ENCODE measurements at places on chromosomes 3 and 15.
A peak's percentile ranks its signal among the peaks of the same experiment; 100 is the strongest.

DNA sequence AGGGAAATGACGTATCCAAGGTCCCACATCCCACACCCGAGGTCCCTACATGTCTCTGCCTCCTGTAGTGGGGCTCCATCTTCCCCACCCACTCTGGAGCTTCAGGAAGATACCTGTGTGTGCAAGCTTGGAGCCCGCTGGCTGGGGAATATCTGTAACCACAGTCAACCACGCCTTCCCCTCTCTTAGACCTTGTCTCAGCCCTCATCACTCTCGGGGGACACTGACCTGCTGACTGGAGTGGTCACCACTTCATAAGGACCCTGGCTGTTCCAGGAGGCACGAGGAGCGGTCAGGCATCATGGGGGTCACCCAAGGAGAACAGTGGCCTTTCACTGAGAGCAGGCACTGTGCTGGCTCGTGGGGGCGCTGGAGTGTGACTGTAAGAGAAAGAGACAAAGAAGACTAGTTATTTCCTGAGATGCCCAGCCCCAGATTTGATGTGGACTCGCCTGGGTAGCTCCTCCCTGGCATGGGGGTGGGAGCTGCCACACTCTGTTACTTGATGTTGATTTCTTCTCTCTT, 48.6 kb downstream of the CTXND1 start:
- no peak for DNase-seq

- peak; percentile 10 for DNase-seq
Observed at GRCh38 chr3:183254487-183255347, 1.7 kb downstream of the B3GNT5 start.

DNA sequence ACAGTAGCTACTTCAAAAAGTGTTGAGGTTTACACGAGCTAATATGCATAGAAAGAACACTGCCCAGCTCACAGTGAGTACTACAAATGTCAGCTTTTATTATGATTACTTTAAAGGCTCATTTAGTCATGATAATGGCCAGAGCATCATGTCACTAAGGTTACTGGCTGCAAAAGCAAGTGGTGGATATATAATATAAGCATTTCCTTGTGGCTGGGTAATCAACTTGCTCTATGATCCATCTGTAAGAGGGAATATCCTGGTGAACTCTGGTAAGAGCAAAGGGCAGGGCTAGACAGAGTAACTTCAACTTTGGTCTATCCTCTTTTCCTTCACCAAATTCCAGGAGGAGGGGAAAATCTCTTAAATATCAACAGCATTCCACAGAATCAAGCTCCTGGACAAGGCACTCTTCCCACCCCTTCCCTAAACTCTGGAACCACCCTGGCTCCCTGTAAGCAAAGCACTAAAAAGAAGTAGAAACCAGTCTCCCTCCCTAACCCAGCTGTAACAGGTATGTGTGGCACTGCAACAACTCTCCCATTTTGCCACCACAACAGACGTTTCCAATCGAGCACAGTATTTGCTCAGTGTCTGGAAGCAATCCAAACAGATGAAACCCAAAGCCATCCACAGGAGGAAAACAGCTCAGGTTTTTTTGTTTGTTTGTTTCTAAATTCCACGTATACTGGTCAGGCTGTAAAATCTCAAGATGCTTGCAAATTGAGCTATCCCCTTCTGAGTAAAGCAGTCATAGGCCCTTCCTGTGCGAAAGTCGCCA, 13.4 kb downstream of the B4GALT4 start:
- DNase-seq, result no peak

- no peak for DNase-seq
Observed at GRCh38 chr3:10280177-10280529, 12.6 kb downstream of the GHRL start.

DNA sequence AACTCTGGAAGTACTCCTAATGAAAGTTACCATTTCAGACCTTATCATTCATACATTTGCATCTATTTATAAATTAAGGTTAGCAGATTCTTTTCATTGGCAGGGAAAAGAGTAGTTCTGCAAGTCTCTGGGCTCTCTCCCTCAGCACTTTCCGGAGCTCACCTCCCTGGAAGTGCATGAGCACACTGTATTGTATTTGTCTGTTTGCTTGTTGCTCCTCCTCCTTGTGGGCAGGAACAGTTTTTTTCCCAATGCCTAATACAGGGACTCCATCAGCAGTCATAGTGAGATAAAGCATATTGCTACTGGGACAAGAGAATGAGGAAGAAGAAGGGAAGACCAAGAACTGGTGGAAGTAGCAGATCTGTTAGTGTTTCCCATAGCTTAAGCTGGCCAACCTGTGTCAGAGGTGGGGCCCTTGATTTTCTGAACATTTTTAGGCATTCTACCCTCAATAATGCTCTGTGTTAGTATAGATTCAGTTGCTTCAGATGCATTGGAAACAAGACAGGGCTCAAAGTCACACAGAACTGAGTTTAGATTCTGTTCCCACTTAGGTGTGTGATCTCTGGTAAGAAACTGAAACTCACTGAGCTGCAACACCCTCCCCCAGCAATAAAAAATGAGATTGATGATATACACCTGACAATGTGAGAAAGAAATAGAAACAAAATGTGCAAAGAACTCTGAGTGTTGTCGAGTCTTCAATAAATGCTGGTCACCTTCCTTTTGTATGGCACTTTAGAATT, 407.8 kb downstream of the TUSC7 start:
- no peak for DNase-seq

- no peak for DNase-seq
Observed at GRCh38 chr3:193305356-193305755, 64.3 kb downstream of the PLAAT1 start.

DNA sequence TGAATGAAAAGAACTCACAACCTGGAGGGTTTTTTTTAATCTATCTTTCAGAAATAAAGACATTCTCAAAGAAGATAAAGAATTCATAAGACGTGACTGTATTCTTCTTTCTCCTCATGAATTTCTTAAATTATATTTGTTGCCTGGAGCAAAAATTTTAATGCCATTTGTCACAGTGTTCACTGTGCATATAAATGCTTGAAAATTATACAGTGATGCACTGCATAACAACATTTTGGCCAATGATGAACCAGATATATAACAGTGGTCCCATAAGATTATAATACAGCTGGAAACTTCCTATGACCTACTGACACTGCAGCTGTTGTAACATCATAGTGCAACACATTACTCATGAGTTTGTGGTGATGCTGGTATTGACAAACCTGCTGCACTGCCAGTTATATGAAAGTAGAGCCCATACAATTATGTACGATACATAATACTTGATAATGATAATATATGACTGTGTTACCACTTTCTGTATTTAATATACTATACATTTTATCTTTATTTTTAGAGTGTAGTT, 67.3 kb downstream of the P2RY1 start:
- DNase-seq, result no peak

DNA sequence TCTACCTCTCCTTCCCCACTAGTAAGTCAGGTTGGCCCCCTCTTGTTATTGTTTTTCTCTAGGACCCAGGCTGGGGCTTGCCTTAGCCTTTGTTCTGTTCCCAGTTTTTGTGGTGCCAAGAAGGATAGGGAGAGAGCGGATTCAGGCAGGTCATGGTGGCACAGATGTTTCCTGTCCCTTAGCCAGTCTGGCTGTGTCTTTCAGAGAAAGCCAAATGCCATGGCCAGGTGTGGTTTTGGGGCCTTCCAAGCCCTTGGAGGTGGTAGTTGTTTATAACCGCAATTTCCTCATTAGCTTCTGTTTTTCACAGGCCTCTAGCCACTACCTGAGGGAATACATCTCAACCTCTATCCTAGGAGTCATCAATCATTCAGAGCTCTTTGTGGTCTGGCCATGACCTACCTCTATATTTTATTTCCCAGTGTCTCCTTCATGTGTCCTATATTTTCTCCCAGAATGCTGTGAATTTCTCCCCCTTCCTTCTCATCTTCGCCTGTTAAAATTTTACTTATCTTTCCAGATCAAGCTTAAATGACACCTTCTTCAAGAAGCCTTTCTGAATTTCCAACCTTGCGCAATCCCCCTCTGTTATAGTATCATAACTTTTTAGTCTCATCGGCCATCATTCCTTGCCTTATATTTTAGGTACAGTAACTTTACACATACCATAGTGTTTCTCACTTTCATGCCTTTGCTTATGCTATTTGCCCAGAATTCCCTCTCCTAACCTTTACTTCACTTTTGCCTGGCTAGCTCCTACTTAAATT, 38.2 kb downstream of the TIMP4 start:
- no peak for DNase-seq

GRCh38 chr3:105836533-105836932, 32.3 kb downstream of the CBLB start:
- peak; percentile 73 for DNase-seq

DNA sequence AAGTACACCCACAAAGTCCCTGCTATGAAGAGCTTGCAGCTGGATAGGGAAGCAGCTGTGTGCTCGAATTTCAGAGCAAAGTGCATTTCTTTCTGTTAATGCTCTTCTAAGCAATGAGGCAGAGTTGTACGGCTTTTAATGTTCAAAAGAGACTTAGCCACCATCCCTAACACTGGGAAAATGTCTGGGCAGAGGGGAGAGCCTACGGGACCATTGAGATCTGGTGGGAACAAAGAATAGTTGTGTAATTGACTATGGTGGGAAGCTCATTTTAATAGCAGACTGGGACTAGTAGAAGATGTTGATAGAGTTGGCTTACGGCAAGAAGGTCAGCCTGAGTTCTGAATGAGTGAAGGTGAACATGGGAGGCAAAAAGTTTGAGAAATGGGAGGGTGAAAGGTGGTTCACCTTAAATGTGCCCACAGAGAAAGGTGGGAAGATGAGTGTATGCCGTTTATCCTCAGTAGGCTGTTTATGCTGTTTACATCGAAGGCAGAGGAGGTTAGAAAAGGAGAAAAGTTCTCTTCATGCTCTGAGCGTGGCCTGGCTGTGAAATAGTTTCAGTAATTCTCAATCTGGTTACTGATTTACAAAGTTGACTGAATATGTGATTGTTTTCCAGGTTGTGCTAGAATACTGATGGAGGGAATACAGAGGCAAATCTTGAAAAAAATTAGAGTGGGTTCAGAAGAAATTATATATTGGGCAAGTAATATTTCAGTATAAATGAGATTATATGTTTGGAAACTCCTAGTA, 22.9 kb upstream of the UTS2B start:
- no peak for DNase-seq

GRCh38 chr3:185646382-185647133, 60.5 kb downstream of the SENP2 start:
- DNase-seq, result no peak

- no peak for DNase-seq
Observed at GRCh38 chr3:197007953-197008352, 21.7 kb downstream of the MELTF start.

DNA sequence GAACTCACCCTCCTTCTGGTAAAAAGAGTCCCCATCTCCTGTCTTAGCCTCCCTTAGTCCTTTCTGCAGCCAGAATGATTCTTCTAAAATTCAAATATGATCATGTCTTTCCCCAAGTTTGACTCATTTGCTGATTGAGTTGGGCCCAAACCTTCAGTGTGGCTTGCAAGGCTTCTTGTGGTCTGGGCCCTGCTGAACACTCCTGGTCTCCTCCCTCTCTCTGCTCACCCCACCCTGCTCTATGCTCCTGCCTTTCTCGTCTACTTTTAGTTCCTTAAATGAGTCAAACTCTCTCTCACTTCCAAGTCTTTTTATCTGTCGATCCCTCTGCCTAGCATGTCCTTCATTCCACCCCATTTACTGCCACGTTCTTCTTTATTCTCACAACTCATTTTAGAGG, 72.6 kb downstream of the CCR1 start:
- DNase-seq, result no peak

- no peak for DNase-seq
Observed at GRCh38 chr15:52039925-52040781, 21.1 kb downstream of the MAPK6 start.

DNA sequence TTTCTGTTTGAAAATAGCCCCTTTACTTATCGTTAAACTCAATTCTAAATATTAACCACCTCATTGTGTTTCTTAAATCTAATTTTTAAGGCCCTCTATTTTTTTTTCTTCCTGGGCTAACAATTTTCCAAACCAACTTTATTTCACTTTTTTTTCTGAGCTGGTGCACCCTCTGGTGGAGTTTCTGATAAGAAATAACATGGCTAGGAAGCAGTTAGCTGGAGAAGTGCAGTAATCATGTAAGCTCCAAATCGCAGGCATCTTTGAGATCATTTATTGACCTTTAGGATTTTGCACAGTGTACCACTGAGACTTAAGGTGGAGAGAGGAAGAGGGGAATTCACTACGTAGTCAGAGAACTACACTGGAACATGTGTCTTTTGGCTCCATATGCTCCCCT, 6.4 kb downstream of the TMEM207 start:
- DNase-seq, result peak; percentile 26

DNA sequence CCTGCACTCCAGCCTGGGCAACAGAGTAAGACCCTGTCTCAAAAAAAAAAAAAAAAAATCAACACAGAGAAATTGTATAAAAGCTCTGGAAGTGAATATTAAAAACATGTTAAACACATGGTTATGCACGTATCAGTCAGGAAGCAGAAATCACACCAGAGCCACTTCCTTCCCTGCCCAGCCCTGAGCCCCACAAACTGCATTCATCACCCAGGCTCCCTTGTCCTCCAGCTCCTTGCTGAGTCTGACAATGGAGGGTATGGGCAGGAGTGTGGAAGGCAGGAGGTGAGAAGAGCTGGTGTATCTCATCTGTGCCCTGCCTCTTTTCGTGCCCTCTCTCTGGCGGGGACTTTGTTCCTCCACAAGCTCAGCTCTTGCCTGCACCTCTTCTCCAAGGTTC, 12.1 kb upstream of the LOXL1 start:
- DNase-seq, result no peak

GRCh38 chr3:148962513-148962912, 28.8 kb upstream of the GYG1 start:
- DNase-seq, result peak; percentile 76

DNA sequence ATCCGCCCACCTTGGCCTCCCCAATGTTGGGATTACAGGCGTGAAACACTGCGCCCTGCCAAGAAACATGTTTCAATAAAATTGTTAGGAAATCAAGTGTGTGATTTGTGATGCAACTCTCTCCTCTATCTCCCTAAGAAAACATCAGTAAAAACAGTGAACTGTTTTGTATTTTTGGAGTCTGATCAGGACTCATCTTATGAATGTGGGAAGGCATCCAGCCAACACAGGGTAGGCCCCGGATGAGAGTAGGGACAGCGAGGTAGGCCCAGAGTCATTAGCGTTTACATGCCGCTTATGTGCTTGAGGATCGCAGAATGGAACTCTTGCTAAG, 884 bp upstream of the GLYCTK start:
- DNase-seq, result no peak

DNA sequence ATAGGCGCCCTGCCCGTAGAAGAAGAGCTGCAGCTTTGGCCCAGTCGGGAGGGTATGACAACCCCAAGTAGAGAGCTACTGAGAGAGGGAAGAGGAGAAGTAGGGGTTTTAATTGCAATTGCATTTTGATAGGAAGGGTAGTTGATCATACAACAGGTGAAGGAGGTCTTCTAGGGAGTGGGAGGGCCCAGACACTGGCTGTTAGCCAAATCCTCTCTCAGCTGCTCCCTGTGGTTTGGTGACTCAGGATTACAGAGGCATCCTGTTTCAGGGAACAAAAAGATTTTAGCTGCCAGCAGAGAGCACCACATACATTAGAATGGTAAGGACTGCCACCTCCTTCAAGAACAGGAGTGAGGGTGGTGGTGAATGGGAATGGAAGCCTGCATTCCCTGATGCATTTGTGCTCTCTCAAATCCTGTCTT, 408.9 kb upstream of the THBS1 start:
- peak; percentile 99 for DNase-seq

GRCh38 chr3:53519065-53519709, 24.8 kb downstream of the CACNA1D start:
- DNase-seq, result no peak

All from fibroblast of skin of right quadriceps (primary cell).